ENCODE measurements at places on chromosomes 5 and 9. TPM values are rescaled to one million over a fixed set of nuclear protein-coding genes. Genes with fewer than 3 reads are reported as not detected.

Gene GLE1
- 28.8 TPM for polyA plus RNA-seq

Gene DPYSL3
- polyA plus RNA-seq: not detected

Gene RGMB
- polyA plus RNA-seq: not detected

Gene EPB41L4B
- 0.21 TPM for polyA plus RNA-seq

Gene IFNA13
- polyA plus RNA-seq: not detected

Gene RFX3
- 1.4 TPM for polyA plus RNA-seq

Gene OR13C3
- polyA plus RNA-seq: not detected

Gene MARCOL
- polyA plus RNA-seq: not detected

Gene DBH
- polyA plus RNA-seq: not detected

Gene JAKMIP2
- polyA plus RNA-seq: not detected

Gene CARD6
- polyA plus RNA-seq: 4.5 TPM

Gene MGAT4B
- polyA plus RNA-seq: 88.5 TPM

Gene POLR3G
- polyA plus RNA-seq: 58.0 TPM

Gene C5orf52
- polyA plus RNA-seq: not detected

Gene ENTREP1
- polyA plus RNA-seq: not detected

Gene SVEP1
- 0.42 TPM for polyA plus RNA-seq

Gene OR1L4
- not detected for polyA plus RNA-seq

Gene CCDC152
- 4.0 TPM for polyA plus RNA-seq

Gene PDLIM4
- 14.0 TPM for polyA plus RNA-seq

Gene STK32A
- not detected for polyA plus RNA-seq

Gene MFAP3
- 14.2 TPM for polyA plus RNA-seq

Gene ENHO
- not detected for polyA plus RNA-seq

Gene FCN2
- not detected for polyA plus RNA-seq

Gene PCDHGB3
- 0.09 TPM for polyA plus RNA-seq

Gene PPP2R2B
- polyA plus RNA-seq: not detected

Gene PCYOX1L
- 6.5 TPM for polyA plus RNA-seq

Gene RABL6
- polyA plus RNA-seq: 124 TPM

Gene AKNA
- 6.5 TPM for polyA plus RNA-seq

Gene IFNA4
- not detected for polyA plus RNA-seq

Gene SAXO1
- not detected for polyA plus RNA-seq

Gene SPINK7
- polyA plus RNA-seq: not detected

Gene GNPDA1
- polyA plus RNA-seq: 33.7 TPM

Gene PCDHAC1
- not detected for polyA plus RNA-seq

Gene OR1B1
- polyA plus RNA-seq: not detected

Gene CDC37L1
- 7.5 TPM for polyA plus RNA-seq

Gene SLC34A1
- polyA plus RNA-seq: not detected

Gene HTR4
- not detected for polyA plus RNA-seq

Gene FOXD4L5
- not detected for polyA plus RNA-seq

Gene BBLN
- polyA plus RNA-seq: 191 TPM

Gene DND1
- polyA plus RNA-seq: 1.5 TPM

Gene PLAC8L1
- not detected for polyA plus RNA-seq

Gene SCGB3A2
- not detected for polyA plus RNA-seq

Gene HSPA5
- 169 TPM for polyA plus RNA-seq

Gene DDX41
- polyA plus RNA-seq: 236 TPM

Gene ADRB2
- 0.09 TPM for polyA plus RNA-seq

Gene PCDHGB1
- polyA plus RNA-seq: 0.07 TPM

Gene CLIC3
- polyA plus RNA-seq: not detected

Gene KIAA0825
- 0.05 TPM for polyA plus RNA-seq

Gene FLT4
- 0.12 TPM for polyA plus RNA-seq

Gene EFNA5
- not detected for polyA plus RNA-seq

Gene QRFP
- not detected for polyA plus RNA-seq

Data from K562 (cell line).